ENCODE measurements at places on chromosomes 12 and 14.

DNA sequence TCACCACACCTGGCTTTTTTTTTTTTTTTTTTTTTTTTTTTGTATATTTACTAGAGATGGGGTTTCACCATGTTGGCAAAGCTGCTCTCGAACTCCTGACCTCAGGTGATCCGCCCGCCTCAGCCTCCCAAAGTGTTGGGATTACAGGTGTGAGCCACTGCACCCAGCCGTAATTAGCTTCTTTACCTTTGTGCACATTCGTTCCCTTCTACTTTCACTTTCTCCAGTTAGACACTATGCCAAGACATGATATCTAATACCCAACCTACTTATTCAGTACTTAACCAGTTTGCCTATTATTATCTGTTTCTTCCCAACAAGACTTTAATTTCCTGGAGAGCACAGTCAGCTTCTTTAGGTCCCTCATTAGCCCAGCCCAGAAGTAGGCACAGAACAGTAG, 5.3 kb downstream of the STYK1 start:
- no peaks in the 10 kb centered on the region for H3K36me3 ChIP-seq
- no peak overlapping the region for H3K4me3 ChIP-seq
- no peaks in the 10 kb centered on the region for H3K4me1 ChIP-seq
- DNase-seq, result no peak
- no peak overlapping the region for H3K27ac ChIP-seq

DNA sequence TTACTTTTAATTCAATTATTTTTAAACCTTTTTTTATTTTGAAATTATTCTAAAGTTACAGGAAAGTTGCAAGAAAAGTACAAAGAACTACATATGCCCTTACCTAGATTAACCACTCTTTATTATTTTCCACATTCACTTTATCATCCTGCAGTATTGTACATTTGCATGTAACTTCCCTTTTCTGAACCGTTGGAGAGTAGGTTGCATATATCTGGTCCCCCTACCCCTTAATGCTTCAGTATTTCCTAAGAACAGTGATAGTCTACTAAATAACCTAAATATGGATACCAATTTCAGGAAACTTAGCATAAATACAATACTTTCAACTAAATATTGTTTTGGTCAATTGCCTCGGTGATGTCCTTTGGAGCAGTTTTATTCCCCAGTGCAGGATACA, 15.0 kb downstream of the G2E3 start:
- no peak overlapping the region for H3K27ac ChIP-seq
- no peaks in the 10 kb centered on the region for H3K4me1 ChIP-seq
- no peaks in the 10 kb centered on the region for H3K36me3 ChIP-seq
- DNase-seq, result no peak

DNA sequence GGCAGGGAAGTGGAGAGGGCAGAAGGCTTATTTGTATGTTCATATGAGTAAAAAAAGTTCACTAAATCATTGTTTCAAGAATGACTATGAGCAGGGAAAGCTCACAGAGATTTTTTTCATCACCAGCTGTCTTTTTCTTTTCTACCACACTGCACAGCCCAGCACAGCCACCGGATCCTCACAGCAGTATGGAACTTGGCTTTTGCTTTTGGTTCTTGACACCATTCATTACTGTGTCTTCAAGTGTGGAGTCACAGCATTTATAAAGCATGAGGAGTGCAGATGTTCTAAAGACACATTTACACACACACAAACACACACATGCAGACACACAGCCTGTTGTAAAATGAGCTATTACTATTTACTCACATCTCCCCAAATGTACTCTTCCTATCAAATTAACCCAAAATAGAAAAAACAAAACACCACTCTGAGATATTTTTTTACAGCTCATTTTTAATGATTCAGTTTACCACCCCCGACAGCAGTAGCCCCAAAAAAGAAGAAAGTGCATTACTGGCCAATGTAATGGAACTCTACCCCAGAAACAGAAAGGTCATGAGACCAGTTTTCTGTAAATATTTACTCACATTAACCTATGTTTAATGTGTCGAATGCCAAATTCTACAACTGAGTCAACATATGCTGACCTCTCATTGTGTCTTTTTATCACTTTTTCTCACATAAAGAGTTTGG, 60.5 kb downstream of the BTG1 start:
- no peaks in the 10 kb centered on the region for H3K27me3 ChIP-seq
- H3K4me3 ChIP-seq, result no peak overlapping the region
- no peak for DNase-seq

DNA sequence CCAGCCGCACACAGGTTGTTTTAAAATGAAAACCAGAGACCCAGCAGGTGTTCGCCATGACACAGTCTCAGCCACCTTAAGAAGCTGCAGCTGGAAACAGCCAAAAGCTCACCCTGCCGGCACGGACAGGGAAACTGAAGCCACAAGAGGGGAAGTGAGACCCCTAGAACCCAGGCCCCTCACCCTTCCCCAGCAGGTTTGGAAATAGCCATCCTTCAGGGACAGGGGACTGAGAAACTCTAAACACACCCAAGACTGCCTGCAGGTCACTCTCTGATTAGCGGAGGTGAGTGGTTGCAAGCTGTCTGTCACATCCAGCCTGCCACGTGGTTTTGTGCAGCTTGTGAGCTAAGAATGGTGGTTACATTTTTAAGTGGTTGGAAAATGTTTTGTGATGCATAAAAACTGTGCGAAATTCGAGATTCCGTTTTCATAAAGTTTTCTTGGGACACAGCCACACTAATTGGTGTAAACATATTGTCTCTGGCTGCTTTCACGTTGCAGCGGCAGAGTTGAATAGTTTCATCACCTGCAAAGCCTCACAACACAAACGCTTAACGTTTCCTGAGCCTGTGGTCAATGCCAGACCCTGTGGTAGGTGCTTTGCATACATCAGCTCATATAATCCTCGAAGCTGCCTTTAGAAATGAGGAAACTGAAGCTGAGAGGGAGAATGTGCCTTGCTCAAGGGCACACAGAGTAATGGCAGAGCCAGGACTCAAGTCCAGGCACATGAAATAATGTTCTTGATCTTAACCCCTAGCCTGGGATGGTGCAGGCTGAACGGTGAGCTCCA, 1.7 kb upstream of the SELPLG start:
- H3K27me3 ChIP-seq, result no peaks in the 10 kb centered on the region
- no peak overlapping the region for H3K27ac ChIP-seq
- peaks cover 18% of the 10 kb centered on the region for H3K4me1 ChIP-seq
- H3K4me3 ChIP-seq, result no peak overlapping the region
- no peak for DNase-seq

DNA sequence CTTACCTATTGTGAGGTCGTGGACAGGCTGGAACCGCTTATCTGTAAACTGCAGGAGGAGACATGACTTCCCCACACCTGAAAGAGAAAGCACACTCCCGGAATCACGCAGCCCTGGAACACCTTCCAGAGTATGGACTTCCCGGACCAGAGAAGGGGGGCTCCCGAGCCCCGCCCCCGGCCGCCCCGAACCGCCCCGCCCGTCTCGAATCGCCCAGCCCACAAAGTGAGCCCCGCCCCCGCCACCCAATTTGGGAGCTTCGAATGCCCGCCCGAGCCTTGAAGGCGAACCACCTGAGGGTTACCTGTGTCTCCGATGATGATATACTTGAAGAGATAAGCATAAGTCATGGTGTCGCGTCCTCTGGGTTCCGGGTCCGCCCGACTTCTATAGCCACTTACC, 235 bp downstream of the RAB2B start:
- peak overlapping the region; percentile 75 for H3K27ac ChIP-seq
- H3K4me3 ChIP-seq, result peak overlapping the region; percentile 88
- H3K4me1 ChIP-seq, result peaks cover 11% of the 10 kb centered on the region
- H3K36me3 ChIP-seq, result peaks cover 7% of the 10 kb centered on the region
- H3K27me3 ChIP-seq, result no peaks in the 10 kb centered on the region

GRCh38 chr12:77214136-77214535, 148.8 kb upstream of the E2F7 start:
- peak; percentile 78 for DNase-seq
- H3K4me1 ChIP-seq, result peaks cover 13% of the 10 kb centered on the region
- no peaks in the 10 kb centered on the region for H3K36me3 ChIP-seq

DNA sequence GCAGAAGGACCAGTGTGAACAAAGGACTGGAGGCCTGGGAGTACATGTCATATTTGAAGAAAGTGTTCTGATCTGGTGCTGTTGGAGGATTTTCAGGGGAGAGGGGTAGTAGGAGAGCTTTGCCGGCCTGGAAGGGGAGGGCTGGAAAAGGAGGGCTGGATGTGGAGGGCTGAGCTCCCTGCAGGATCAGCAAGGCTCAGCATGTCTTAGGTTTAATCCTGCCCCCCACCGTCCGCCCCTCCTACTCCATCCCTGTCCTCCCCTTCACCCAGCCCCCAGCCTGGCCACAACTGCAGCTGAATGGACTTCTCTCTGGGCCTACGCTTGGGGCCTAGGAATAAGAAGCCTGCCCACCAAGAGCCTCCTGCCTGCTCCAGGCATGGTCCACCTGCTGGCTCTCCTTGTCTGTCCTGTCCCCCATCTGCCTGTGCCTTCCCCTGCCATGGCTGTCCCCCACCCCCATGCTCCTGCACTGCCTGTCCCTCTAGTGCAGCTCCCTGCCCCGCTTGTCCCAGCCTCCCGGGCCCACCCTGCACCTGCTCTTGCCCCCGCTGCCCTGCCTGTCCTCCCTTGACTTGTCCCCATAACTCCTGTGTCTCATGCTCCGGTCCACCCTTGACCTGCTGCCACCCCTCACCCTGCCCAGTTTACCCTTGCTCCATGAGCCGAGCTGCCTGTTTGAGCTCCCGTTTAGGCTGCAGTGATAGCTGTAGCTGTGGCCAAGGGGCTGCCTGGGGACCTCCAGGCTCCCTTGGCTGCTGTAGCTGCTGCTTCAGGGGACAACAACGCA, 9.8 kb upstream of the RARG start:
- no peak overlapping the region for H3K27ac ChIP-seq
- no peak overlapping the region for H3K4me3 ChIP-seq
- no peaks in the 10 kb centered on the region for H3K4me1 ChIP-seq
- no peak for DNase-seq
- H3K27me3 ChIP-seq, result peaks cover 31% of the 10 kb centered on the region

DNA sequence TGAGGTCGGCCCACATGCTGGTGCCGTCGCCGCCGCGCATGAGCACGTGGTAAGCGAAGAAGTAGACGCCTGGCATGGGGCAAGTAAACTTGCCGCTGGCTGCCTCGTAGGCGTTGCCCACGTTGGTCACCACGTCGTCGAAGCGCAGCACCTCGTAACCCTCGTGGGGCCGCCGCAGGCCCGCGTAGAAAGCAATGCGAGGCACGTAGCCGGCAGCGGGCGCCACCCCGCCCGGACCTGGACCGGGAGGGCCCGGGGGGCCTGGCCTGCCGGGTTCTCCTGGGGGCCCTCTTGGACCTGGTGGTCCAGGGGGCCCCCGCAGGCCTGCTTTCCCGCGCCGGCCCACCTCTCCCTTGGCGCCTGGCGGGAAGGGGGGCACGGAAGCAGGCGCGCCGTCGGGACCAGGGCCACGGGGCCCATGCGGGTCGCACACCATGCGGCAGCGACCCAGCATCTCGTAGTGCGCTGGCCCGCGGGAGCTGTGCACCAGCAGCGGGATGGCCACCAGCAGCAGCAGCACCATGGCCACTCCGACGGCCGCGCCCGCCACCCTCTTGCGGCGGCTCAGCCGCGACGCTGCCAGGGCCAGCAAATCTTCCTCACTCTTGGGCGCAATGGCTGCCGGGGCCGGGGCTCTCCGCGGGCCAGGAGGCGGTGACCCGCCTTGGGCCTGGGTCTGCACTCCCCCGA, 888 bp downstream of the C1QL4 start:
- H3K27ac ChIP-seq, result no peak overlapping the region
- no peak for DNase-seq
- H3K4me3 ChIP-seq, result no peak overlapping the region
- peaks cover 3% of the 10 kb centered on the region for H3K4me1 ChIP-seq

GRCh38 chr12:24725616-24726015, 223.3 kb downstream of the BCAT1 start:
- H3K4me1 ChIP-seq, result no peaks in the 10 kb centered on the region
- H3K27ac ChIP-seq, result no peak overlapping the region
- no peaks in the 10 kb centered on the region for H3K36me3 ChIP-seq
- DNase-seq, result no peak
- no peaks in the 10 kb centered on the region for H3K27me3 ChIP-seq

- H3K36me3 ChIP-seq, result no peaks in the 10 kb centered on the region
- peak; percentile 98 for DNase-seq
- peaks cover 15% of the 10 kb centered on the region for H3K4me1 ChIP-seq
- no peaks in the 10 kb centered on the region for H3K27me3 ChIP-seq
These were observed 47.7 kb upstream of the MAP3K9 start for GRCh38 chr14:70856851-70857495.

DNA sequence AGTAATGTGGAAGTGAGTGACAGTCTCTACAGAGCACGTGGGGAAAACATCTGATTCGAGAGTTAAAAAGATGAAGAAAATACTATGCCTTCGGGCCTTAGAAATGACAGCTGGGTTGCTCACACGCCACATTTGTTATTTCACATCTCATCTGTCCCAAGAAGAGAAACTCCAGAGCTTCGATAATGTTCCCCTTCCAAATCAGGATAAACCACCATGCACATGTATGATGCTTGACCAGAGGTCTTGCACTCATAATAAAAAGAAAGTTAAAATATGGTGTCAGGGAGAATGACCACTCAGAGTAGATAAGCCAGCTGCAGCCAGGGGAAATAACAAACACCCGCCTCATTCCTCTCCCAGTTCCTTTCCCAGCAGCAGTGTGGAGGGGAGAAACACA, 34.6 kb downstream of the NIN start:
- no peak for DNase-seq
- H3K4me3 ChIP-seq, result no peak overlapping the region
- H3K36me3 ChIP-seq, result no peaks in the 10 kb centered on the region
- H3K27ac ChIP-seq, result no peak overlapping the region
